Endothelial cell of umbilical vein (primary cell): ENCODE measurements at places on chromosomes 4 and X. TPM values are rescaled to one million over a fixed set of nuclear protein-coding genes. Genes with fewer than 3 reads are reported as not detected.

- DNase-seq = no peak
Measured at GRCh38 chr4:183403961-183404360, 40.5 kb upstream of the CDKN2AIP start.

- no peak for DNase-seq
Measured at GRCh38 chr4:162921178-162921785, 245.4 kb downstream of the NAF1 start.

- DNase-seq = no peak
Measured at GRCh38 chr4:53234111-53234510, 131.8 kb downstream of the SCFD2 start.

DNA sequence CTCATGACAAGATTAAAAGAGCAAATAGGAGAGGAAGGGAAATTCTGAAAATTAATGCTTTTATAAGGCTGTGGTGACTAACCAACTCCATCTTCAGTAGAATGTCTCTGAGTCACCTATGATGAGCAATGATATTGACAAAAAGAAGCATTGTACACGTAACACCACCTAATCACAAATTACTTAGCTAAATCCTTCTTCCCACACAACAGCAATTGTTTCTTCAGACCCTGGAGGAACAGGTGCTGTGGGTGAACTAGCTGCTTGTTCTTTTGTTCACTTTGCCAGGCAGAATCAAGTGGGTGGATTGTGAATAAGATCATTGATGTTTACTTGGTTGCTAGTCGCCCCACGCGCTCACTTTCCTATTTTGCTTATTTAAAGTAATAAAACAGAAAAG is 315.5 kb downstream of the CAMK2D start:
- DNase-seq = peak; percentile 77

Gene CXCL10
- total RNA-seq = not detected in 2 replicates

DNA sequence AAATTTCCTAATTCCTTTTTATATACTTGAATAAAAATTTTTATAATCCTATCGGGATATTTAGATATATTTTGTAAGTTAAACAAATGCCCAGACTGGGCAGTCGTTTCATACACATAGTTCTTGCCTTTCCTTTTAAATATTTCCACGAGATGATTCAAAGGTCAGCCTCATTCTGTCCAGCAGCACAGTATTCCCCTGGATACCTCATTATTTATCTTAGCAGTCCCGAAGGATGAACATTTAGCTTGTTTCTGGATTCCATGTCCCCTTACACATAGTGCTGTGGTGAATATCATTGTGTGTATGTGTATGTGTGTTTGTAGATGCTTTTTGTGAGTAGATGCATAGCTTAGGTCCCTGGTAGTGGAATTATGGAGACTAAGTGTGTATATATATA is 38.3 kb downstream of the RAPGEF2 start:
- no peak for DNase-seq

- DNase-seq = no peak
Measured at GRCh38 chr4:108930186-108930585, 167.3 kb upstream of the ETNPPL start.

DNA sequence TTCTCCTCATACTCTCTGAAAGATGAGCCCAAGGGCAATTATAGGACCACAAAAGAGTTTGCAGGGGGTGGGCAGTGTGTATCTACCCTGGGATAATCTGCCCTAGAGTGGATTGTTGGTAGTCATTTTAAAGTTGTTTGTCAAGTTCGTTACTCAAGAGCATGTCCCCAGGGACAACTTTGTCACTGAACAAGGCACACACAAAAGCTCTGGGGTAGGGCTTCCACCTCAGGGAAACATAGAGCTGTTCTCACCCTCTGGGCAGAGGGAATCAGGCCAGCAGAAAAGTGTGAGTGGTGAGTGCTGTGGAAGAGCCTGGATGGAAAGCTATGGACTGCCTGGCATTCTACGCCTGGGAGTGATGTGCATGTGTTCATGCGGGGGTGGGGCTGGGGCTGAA is 23.3 kb upstream of the LEF1 start:
- DNase-seq = no peak

Gene RBM41
- total RNA-seq = 13.0 and 16.0 TPM in 2 replicates

Gene AMTN
- total RNA-seq = not detected in 2 replicates
